ENCODE measurements at places on chromosomes 12 and 14.

DNA sequence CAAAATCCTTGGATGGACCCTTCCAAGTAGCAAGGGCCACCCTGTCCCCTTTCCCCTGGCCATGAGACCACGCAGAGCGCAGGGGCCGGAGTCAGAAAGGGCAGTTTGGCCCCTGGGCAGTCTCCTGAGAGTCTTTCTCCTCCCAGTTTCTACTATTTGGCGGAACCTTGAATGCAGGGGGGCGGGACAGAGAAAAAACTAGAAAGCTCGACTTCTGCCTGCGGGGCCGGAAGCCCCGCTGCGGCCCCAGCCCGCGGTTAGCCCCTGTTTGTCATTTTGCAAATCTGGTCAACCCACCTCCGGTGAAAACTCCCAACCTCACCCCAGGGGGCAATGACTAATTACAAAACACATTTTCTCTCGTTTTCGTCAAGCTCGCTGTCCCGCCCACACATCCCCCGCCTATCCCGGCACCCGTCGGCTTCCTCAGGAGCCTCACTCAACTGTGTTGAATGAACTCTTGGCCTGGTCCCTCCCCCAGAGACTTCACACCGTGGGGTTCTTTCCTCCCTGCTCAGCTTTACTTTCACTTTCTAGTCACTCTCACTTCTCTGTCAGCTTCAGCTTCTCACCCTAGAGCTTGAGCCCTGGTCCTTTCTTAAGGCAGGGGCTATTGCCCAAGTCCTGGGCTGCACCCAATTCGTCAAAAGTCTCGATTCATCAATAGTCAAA is 66.7 kb downstream of the IRF2BPL start:
- no peak for DNase-seq

GRCh38 chr14:105192866-105193731 is 12.0 kb upstream of the NUDT14 start:
- DNase-seq = no peak

- no peak for DNase-seq
Measured at GRCh38 chr12:67455236-67455635, 186.1 kb downstream of the CAND1 start.

DNA sequence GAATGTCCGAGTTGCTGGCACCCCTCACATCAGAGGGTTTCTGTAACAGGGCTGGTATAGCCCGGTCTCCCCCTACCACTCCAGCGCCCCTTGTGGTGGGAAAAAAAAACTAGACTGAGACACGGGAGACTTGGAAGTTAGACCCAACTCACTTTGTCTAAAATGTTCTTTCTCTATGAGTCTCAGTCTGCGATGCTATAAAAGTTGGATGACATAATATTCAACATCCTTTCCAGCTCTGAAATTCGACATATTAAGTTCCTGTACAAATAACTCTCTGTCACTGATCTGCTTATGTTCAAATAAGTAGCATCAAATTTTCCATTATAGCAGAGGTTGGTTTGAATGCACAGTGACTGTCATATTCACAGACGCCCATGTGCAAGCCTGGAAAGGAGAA is 25.7 kb upstream of the TC2N start:
- no peak for DNase-seq

- DNase-seq = no peak
Measured at GRCh38 chr12:101209319-101210302, at the start of gene SLC5A8. Gene SLC5A8, minus strand, starts transcription at chr12:101210238. Its CDS starts 390 bp downstream, at chr12:101209848.

GRCh38 chr14:32434880-32435279 is 105.8 kb downstream of the AKAP6 start:
- DNase-seq = no peak

DNA sequence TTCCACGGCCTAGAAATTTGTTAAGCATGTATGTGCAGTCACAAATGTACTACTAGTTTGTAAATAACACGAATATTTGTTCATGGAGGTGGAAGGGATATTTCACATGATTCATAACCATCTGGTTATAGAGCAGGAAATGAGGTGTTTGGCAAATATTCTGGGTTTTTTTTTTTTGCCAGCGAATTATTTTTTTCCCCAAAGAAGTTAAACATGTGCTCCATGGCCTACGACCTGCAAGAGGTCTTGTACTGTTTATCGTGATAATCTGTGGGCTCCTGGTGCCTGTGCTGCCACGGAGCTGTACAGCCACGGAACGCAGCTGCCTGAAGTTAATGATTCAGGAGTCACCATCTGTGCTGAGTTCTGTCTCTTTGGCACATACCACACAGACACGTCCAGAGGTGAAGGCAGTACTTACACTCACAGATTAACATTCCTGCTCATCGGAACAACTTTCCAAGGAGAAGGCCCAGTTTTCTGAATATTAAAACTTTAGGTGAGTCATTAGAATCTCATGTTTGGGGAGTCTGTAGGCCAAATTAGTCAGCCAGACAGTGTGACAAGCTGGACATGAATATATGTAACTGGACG is 156.3 kb downstream of the TMX1 start:
- no peak for DNase-seq

- no peak for DNase-seq
Measured at GRCh38 chr12:98612696-98613334, 19.3 kb downstream of the SLC25A3 start.

DNA sequence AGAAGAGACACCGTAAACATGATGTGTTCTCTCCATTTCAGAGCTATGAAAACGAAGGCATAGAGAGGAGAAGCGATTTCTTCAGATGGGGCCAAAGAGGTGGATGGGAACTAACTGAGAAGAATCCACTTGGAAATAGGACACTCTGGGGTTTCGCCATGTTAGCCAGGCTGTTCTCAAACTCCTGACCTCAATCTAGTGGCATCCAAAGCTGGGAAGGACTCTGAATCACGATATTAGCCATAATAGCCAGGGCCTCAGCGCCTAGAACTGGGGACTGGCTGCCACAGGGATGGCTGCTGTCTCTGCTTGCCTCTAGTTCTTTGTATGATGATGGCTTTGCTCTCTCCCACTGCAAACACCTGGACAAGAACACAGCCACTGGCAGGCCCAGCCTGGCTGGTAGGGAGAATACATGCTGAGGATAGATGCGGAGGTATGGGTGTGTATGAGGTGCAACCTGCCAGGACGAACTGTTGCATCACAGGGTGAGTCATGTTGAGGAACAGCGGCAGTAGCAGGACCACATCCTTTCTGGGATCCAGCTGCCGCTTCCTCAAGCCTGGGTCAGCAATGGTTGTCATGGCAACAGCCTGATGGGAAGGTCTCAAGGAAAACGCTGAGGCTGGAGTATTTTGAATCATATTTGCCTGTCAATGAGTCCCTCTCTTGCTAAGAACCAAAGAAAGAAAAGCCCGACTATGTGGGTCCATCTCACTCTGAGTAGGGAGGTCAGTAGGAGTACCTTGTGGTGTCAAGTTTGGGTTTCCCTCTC is 31.1 kb downstream of the CCDC177 start:
- DNase-seq = no peak

DNA sequence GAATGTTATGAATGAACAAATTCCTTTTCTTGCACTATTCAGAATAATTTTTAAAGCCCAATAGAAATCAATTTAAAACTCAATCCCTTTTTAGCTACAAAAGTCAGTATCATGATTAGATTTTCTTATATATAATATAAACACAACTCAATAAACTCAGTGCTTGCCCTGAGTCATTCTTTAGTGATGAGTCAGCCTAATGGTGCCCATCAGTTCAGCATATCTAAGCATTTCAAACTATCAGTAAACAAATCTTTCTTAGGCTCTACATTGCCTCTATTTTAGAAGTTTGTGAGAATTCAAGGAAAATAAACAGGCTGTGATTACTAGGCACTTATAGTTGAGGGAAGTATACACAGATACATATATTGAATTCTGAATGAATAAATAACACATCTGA is 179.6 kb downstream of the NELL2 start:
- DNase-seq = no peak

GRCh38 chr12:117119592-117120198 is 20.5 kb upstream of the TESC start:
- DNase-seq = no peak

GRCh38 chr14:63493246-63493645 is 49.9 kb downstream of the PPP2R5E start:
- no peak for DNase-seq

DNA sequence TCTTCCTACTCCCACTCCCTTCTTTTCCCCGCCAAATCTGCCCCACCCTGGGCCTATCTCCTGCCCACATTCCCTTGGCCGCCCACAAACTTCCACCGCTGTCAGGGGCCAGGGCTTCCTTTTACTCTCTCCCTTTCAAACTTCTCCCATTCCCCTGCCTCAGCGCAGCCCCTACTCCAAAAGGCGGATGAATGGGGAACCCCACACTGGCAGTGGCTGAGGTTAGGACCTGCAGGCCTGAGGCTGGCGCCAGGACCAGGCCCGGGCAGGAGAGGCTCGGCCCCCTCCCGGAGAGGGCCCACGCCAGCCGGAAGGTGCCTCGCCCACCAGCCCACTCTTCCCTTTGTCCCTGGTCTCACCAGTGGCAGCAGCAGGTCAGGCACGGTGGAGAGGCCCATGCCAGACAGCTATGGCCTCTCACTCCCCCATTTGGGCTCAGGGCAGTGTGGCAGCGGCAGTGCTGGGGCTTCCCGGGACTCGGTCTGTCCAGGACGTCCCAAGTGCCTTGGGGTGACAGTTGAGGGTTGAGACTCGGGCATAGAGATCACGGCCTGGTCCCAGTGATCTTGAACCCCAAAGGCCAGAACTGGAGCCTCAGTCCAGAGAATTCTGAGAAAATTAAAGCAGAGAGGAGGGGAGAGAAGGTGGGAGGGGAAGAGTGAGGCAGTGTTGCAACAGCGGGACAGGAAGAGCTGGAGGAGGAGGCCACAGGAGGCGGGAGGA is at the start of gene TNFRSF1A:
TNFRSF1A (minus strand) TSS at position 660 of the 723 bp plus-strand sequence; CDS start at position 398, 262 bp downstream.
- DNase-seq = no peak

GRCh38 chr12:71533703-71534102 is 94.1 kb downstream of the LGR5 start:
- DNase-seq = no peak

DNA sequence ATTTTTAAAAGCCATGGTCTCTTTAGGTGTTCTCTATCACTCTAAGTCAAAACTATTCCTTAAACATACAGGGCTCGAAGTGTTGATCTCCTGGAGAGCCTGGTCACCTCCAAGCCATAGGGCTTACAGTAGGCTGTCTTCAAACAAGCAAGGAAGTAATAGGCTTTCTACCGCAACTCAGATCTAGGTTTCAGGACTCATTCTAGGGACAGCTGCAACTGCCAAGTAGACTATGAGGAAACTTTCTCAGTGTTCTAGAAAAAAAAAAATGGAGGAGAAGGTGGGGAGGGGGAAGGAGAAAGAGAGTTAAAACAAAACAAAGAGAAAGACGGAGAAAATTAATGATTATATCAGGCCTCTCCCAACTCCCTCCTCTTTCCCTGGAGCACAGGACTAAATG is 106.9 kb upstream of the ETV6 start:
- DNase-seq = no peak

DNA sequence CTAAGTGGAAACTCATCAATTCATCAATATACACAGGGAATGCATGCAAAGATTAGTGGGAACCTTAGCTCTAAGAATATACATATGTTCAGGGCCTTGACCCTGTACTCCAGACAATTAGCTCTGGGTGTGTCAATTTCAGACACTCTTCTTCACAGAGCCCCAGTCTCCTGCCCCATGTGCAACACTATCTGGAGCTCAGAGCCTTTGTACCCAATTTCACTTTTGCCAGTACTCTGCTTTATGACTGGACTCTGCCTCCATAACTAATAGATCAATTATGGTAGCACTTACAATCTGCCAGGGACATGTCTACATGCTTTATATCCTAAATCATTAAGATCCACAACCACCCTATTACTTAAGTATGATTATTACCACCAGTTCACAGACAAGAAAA is 152.5 kb upstream of the PLEKHG7 start:
- DNase-seq = no peak

- DNase-seq = no peak
Measured at GRCh38 chr14:102786768-102787167, 9.5 kb downstream of the TRAF3 start.
